Pulmonary artery endothelial cell (primary cell): ENCODE measurements at places on chromosomes 2 and 18.

GRCh38 chr2:128783896-128784295 lies 465.2 kb upstream of the HS6ST1 start:
- DNase-seq, result no peak

DNA sequence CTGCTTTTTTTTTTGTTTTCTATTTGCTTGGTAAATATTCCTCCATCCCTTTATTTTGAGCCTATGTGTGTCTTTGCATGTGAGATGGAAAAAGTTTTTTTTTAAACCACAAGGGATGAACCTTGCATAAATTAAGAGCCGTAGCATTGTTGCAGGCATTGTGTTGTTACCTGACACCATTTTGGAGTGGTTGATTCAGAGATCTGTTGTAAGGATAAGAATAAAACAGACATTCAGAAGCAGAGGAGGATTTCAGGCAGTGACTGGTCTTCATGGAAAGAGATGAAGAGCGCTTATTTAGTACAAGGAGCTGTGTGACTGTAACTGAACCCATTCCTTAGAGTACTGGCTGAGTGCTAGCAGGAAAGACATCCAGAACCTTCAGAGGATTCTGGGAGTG lies 101.2 kb downstream of the LTBP1 start:
- DNase-seq, result no peak

GRCh38 chr2:138421315-138421970 lies 80.1 kb upstream of the SPOPL start:
- DNase-seq, result no peak

DNA sequence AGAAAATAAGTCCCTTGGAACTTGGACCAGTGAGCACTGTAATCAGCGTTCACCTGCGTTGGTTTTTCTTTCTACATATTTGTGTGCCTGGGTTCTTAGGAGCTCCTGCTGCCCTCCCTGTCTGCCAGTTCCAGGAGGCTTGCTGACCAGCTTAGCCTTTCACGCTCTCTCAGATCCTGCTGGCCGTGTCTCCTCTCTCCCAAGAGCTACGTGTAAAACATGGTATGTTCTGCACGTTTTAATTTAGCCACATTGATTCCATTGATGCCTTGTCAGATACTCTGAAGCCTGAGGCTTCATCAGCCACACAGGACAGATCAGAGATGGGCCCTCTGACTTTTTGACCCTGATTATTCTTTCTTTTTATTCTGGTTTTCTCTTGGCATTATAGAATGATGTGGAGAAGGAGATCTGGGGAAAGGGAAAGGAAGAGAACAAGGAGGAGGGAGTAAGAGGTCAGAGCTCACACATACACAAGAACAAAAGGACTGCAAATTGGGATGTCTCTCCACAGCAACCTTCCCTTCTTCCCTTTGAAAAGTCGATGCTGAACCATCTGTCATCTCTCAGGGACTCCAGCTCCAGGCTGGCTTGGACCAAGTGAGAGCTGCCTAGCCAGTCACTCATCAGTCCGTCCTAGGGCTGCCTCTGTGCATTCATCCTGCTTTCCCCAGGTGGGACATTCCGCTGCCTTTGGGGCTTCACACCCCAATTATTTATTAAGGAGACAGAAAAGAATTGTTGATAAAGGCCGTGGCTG lies 152.8 kb downstream of the PIK3C3 start:
- no peak for DNase-seq

GRCh38 chr18:63292831-63293683 lies 26.5 kb downstream of the BCL2 start:
- no peak for DNase-seq

DNA sequence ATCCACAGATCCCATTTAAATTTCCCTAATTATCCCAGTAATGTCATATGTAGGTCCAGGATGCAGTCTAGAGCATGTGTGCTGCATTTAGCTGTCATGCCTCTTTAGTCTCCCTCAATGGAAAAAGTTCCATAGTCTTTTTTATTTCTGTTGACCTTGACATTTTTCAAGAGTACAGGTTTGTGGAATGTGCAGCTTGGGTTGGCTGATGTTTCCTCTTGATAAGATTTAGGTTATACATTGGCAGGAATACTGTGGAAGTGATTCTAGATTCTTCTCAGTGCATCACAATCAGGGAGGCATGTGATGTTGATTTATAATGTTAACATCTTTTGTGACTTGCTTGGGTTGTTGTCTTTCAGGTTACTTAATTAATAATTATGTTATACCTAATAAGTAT lies 42.5 kb downstream of the PPM1B start:
- peak; percentile 49 for DNase-seq

DNA sequence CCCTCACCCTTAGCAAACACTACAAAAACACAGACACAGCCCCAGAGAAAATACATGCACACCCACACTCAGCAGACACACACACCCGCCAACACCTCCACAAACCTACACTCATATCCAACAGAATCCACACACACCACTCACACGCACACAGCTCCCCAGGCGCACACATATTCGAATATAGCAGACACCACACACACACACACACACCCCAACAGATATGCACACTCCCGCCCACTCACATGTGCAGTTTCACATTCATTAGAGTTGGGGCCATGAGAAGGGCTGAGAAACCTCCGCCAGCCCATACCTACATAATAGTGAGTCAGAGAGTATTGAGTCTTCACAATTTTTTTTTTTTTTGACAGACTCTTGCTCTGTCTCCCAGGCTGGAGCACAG lies 29.4 kb upstream of the NOTO start:
- DNase-seq, result no peak

- no peak for DNase-seq
Measured at GRCh38 chr2:144288438-144288837, 231.5 kb downstream of the ZEB2 start.

- DNase-seq, result no peak
Measured at GRCh38 chr2:71720283-71720560, 266.9 kb downstream of the DYSF start.

DNA sequence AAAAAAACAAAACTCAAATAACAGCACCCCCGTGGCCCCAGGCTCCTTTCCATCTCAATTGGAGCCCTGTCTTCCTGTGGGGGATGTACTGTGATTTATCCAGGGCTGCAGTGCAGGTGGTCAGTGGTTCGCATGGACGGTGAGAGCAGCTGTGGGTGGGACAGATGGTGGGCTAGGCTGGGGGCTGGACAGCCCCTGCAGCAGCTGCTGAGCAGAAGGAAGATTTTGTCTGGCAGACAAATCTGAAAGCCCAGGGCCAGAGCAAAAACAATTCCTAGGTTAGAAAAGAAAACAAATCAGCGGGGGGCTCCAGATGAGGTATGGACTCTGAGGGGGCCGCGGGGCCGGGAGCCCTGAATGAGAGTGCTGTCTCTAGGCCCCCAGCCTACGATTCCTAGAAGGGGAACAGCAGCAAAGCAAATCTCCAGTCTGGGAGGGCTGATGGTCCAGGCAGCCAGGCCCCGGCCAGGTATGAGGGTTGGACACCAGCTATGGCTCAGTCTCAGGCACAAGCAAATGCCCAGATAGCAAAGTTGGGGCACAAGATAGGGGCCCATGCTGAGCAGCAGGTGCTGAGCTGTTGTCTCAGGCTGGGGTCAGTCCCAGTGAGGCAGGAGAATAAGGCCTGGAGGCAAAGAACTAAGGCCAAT lies 45.4 kb downstream of the SOWAHC start:
- no peak for DNase-seq

- DNase-seq, result no peak
Measured at GRCh38 chr2:64632835-64633819, 20.6 kb downstream of the SERTAD2 start.

- no peak for DNase-seq
Measured at GRCh38 chr2:236552581-236553363, 16.9 kb upstream of the ACKR3 start.

DNA sequence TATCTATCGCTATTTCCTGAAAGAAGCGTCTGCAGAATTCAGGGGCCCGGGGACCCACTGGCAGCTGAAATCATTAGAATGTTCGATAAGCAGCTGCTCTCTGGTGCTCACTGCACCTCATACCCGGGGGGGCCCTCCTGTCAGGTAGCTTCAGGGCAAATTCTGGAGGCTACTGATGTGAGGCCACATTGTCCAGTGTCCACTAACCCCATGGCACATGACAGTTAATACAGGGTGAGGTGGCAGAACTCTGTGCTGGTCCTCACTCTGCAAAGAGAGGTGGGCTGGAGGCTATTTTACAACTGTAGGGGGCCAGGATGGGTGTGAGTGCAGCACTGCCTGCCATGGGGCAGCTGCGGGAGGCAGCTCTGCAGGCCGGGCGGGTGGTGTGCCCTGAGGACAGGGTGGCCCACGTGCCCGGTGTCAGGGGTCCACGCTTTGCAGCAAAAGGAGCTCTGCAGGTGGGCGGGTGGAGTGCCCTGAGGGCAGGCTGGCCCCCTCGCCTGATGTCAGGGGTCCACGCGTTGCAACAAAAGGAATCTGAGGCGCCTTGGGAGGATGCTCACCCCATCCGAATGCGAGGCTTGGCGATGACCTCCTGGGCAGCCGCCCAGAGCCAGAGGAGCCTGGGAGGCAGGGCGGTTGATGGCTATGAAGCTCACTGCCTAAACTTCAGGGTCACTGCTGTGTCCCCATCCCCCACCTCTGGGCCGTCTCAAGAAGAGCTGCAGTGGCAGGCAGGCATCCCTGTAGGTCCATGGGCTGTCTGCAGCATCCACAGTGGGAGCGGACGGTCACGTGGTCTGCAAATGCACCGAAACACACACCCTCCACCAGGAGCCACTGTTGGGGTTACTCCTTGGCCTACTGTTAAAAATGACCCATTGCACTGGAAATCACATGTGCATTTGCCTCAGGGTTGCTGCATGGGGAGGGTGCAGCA lies 207.0 kb upstream of the SALL3 start:
- DNase-seq, result no peak

- no peak for DNase-seq
Measured at GRCh38 chr2:180319586-180320405, 312.7 kb upstream of the CWC22 start.

DNA sequence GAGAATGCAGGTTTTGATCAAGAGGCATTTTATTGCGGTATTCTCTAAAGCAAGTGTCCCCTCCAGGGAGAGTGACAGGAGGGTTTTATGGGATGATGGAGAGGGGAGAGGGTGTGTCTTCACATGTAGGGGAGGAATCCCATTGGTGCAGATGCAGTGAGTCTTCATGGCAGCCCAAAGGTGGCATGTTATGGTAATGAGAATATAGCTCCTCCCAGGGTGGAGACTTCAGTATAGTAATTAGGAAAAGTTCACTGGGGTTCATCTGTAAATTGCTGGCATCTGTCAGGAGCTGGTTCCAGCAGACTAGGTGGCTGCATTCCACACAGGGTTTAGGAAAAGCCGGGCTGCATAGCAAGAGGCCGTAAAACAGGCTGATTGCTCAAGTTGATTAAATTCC lies 230.7 kb upstream of the CCDC68 start:
- DNase-seq, result no peak

- no peak for DNase-seq
Measured at GRCh38 chr2:2890901-2891300, 486.7 kb downstream of the EIPR1 start.

DNA sequence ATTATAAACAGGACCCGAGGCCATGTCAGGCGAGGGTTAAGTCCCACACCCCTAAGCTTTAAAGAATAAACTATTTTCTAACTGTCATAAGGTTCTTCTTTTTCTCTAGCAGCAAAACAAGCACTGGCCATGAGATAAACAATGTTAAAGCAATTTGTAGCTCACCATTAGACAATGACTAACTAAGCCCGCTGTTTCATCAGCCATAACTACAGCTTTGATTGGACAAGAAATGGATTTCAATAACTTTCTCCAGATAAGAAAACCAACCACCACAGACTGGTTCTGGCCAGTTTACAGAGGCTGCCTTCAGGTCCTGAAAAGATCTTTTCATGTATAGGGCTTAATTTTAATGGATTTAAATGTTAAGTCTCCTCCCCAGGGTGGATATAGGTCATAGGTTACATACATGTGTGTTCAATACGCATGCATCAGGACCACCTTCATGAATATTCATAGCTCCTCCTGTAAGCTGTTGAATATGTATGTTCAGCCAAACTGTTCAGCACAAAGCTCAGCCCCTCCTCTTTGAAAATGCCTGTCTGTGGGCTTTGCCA lies 108.7 kb upstream of the RAB6C start:
- DNase-seq, result no peak

- no peak for DNase-seq
Measured at GRCh38 chr2:36511858-36512603, 85.9 kb downstream of the FEZ2 start.

GRCh38 chr18:44388329-44388728 lies 292.4 kb upstream of the SETBP1 start:
- DNase-seq, result no peak

- DNase-seq, result no peak
Measured at GRCh38 chr2:210432633-210433032, 43.9 kb downstream of the LANCL1 start.

- no peak for DNase-seq
Measured at GRCh38 chr2:189952536-189953109, 109.9 kb downstream of the MSTN start.

DNA sequence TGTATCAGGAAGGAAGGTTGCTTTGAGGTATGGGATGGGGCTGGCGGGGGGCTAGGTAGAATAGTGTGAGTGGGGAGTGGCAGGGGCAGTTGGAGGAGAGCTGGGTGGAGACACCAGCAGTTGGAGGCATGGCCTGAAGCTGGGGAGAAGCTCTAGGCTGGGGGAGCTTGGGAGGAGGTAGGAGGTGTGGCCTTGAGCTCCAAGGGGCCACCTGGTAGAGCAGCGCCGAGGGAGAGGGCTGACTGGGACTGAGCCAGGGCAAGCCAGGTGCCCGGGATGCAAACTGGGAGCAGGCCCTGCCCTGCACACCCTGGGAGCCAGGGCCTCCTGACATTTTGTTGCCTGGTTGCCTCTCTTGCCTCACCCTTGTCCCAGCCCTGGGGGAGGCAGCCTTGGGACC lies 33.1 kb upstream of the PDIA6 start:
- DNase-seq, result no peak

DNA sequence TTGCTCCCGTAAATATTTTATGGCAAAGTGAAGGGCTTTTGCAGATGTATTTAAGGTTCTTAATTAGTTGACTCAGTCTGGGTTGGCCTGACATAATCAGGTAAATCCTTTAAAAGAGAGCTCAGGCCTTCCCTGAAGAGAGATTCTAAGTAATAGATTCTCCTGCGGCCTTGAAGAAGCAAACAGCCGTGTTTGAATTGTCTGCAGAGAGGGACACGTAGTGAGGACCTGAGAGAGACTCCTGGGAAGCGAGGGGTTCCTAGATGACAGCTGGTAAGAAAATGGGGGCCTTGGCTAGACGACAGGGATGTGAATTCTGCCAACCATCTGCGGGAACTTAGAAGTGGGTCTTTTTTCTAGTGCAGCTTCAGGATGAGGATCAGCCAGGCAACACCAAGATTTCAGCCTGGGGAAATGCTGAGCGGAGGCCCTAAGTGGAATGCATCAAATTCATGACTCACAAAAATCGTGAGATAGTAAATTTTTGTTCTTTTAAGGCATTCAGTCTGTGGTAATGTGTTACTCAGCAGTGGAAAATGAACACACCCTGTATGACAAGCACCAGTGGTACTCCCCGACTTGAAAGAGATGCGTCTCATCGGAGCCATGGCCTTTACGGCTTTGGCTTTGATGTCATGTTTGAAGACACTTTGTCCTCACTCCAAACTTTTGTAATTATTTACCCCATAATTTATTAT lies 62.1 kb upstream of the SMIM21 start:
- no peak for DNase-seq

- DNase-seq, result no peak
Measured at GRCh38 chr2:161871113-161871512, 202.9 kb downstream of the DPP4 start.

- no peak for DNase-seq
Measured at GRCh38 chr2:159128191-159128590, 158.3 kb downstream of the WDSUB1 start.

GRCh38 chr2:9769171-9770005 lies 73.9 kb upstream of the TAF1B start:
- DNase-seq, result no peak
